ENCODE measurements at places on chromosomes 6 and 20.
A peak's percentile ranks its signal among the peaks of the same experiment; 100 is the strongest.

GRCh38 chr20:34538671-34539123, 19.8 kb upstream of the MAP1LC3A start:
- DNase-seq = peak; percentile 23

- no peak for DNase-seq
Measured at GRCh38 chr6:659716-660581, 3.0 kb upstream of the HUS1B start.

- DNase-seq = no peak
Measured at GRCh38 chr6:136521427-136521826, 28.8 kb downstream of the MAP7 start.

- no peak for DNase-seq
Measured at GRCh38 chr20:33925867-33926266, 67.8 kb upstream of the RALY start.

GRCh38 chr6:137876547-137876946, 9.5 kb downstream of the TNFAIP3 start:
- peak; percentile 34 for DNase-seq

GRCh38 chr6:169800668-169801395, 49.4 kb downstream of the ERMARD start:
- DNase-seq = no peak

GRCh38 chr6:140732991-140733390, 1358.5 kb upstream of the CITED2 start:
- DNase-seq = no peak

GRCh38 chr6:4922488-4923037, 81.3 kb downstream of the RPP40 start:
- no peak for DNase-seq

DNA sequence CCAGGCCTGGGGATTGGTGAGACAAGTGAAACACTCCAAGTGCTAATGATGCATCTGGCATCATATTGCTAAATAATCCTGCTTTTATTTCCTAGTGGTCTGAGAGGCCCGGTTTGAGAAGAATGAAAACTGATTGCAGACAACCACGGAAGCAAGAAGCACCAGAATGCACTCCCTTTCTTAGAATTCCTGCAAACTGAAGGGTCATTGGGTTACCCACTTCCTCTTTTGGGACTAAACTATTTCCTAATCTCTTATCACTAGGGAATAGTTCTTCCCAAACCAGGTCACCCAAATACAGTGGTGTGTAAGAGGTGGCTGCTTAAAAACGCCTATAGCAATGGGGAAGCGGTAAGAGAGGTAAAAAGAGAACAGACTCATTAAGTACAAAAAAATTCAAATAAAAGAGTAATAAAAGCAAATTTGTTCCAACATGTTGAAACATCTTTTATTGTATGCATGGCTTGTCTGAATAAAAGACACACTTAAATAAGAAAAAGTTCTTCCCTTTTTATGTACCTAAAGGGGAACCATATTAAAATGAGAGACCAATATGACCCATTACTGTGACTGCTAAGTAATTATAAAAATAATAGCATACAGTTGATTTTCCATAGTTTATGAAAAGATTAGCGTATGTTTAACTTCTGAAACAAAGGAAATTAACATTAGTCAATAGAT, 125.8 kb downstream of the MYB start:
- no peak for DNase-seq

DNA sequence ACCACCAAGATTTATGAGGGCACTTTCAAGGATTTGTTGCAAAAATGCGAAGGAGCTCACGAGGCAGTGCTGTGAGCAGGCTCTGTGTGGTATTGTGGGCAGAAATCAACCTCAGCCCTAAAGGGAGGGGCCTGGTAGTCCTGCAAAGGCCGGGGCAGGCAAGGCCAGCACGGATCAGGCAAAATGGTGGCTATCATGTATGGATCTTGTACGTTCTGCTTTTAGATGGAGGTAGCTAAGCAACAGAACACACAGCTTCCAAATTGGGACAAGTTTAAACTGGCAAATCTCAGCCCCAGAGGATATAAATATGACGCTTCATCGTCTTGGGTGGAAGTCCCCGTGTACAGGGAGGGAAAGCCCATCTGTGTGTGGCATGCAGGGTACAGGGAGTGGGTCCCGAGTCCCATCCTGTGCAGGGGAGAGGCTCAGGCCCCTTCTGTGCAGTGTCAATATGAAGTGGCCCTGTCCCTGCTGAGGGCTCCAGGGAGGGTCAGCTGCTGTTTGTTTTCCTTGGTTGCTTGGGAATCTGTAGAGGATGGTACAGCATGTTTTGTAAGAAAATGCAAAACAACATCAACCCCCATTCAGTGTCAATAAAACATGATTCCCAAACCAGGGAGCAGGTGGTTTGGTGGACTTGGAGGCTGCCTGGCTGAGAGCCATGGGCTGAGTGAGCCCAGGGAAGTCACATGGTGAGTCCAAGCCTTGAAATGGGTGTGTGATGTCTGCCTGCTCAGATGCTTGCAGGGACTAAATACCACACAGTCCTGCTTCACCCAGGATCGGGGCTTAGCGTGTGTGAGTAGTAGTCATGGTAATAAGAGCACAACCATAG, 113.0 kb downstream of the SYCP2 start:
- DNase-seq = no peak

- peak; percentile 49 for DNase-seq
Measured at GRCh38 chr6:111482188-111482958, 645 bp downstream of the REV3L start.

GRCh38 chr6:116533233-116533957, 12.1 kb downstream of the TRAPPC3L start:
- DNase-seq = no peak

DNA sequence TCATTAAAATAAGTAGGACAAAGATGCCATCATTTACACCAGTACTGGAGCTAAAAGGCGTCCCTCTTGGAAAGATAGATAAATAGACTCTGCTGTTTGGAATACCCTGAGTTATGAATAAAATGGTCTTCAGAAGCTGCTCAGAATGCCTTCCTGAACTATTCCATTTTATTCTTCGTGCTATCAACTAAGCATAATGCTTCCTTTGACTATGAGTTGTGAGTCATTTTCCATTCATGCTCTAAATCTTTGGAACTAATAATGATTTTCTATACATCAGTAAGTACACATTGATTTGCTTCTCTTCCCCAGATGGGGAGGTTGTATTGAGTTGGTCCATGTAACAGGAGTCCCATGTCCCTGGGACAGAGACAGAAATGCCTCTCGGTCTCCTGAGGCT, 98.3 kb upstream of the PDE7B start:
- DNase-seq = no peak

- DNase-seq = no peak
Measured at GRCh38 chr6:21163110-21163837, 430.3 kb upstream of the SOX4 start.

GRCh38 chr20:20561841-20562240, 150.6 kb downstream of the RALGAPA2 start:
- DNase-seq = no peak

DNA sequence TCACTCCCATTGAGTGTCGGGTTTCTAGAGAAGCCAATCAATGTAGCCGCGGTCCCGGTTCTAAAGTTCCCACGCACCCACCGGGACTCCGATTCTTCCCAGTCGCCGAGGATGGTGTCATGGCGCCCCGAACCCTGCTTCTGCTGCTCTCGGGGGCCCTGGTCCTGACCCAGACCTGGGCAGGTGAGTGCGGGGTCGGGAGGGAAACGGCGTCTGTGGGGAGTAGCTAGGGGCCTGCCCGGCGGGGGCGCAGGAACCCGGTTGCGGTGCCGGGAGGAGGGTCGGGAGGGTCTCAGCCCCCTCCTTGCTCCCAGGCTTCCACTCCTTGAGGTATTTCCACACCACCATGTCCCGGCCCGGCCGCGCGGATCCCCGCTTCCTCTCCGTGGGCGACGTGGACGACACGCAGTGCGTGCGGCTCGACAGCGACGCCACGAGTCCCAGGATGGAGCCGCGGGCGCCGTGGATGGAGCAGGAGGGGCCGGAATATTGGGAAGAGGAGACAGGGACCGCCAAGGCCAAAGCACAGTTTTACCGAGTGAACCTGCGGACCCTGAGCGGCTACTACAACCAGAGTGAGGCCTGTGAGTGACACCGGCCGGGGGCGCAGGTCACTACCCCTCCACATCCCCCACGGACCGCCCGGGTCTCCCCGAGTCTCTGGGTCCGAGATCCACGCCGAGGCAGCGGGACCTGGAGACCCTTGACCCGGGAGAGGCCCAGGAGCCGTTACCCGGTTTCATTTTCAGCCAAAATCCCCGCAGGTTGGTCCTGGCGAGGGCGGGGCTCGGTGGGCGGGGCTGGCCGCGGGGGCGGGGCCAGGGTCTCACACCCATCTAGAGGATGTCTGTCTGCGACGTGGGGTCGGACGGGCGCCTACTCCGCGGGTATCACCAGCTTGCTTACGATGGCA, 35.2 kb upstream of the HLA-G start:
- peak; percentile 57 for DNase-seq

GRCh38 chr6:18829272-18829870, 442.2 kb downstream of the RNF144B start:
- DNase-seq = no peak

DNA sequence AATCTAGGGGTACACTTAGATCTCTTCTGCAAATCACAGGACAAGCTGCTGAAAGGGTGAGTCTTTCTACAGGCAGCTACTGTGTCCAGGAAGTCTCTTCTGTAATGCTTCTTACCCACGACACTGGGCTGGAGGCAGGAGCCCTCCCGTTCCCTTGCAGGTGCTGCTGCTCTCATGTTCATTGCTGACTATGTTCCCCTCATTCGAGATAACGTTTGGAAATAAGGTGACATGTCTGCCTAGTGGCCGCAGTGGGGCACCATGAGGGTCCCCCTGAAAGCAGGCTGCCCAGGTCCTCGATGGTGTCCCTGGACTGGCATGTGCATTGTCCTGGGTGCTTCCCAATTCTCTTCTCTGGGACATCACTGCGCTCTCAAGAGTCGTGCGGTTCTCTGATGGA, 74.7 kb downstream of the SYNJ2 start:
- no peak for DNase-seq

GRCh38 chr6:36559011-36559793, 11.9 kb upstream of the STK38 start:
- DNase-seq = no peak

DNA sequence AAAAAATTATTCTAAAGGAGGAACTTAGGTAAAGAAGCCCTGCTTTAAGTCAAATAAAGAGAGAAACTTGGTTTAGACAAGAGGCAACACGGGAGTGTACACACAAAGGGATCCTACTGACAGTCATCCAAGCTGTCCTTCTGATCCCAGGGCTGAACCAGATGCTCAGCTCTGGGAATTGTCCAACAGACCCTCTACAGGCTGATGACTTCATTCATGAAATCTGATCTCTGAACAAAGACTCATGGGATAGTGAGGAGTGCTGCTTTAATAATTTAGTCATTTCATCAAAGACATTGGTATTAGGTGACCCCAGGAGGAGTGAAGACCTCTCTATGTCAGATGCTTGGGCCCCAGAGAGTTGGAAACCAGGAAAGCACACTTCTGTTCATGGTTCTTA, 65.6 kb upstream of the ARMH2 start:
- DNase-seq = no peak

- no peak for DNase-seq
Measured at GRCh38 chr6:169249057-169249456, 4.6 kb downstream of the THBS2 start.

DNA sequence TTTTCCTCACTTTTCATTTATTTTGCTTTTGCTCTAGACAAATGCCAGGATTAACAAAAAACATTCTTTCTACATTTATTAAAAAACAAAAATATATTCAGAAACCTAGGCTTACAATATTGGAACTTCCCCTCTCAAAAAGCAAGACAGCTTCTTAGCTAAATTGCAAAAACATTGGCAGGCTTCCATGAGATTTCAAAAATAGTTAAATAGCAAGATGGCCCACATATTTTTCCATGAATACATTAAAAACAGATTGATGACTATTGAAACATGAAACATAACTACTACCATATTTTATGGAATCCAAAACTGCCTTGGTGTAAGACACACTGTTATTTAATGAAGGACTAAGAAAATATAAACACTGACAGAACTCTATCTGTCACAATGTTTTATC, 92.0 kb downstream of the LY86 start:
- no peak for DNase-seq

- DNase-seq = no peak
Measured at GRCh38 chr6:12266571-12266970, 23.6 kb upstream of the EDN1 start.

GRCh38 chr6:122553697-122554096, 56.5 kb upstream of the PKIB start:
- DNase-seq = no peak

- DNase-seq = no peak
Measured at GRCh38 chr6:130359736-130360135, 6.1 kb upstream of the TMEM200A start.

GRCh38 chr6:145531032-145531431, 204.3 kb downstream of the EPM2A start:
- DNase-seq = no peak

DNA sequence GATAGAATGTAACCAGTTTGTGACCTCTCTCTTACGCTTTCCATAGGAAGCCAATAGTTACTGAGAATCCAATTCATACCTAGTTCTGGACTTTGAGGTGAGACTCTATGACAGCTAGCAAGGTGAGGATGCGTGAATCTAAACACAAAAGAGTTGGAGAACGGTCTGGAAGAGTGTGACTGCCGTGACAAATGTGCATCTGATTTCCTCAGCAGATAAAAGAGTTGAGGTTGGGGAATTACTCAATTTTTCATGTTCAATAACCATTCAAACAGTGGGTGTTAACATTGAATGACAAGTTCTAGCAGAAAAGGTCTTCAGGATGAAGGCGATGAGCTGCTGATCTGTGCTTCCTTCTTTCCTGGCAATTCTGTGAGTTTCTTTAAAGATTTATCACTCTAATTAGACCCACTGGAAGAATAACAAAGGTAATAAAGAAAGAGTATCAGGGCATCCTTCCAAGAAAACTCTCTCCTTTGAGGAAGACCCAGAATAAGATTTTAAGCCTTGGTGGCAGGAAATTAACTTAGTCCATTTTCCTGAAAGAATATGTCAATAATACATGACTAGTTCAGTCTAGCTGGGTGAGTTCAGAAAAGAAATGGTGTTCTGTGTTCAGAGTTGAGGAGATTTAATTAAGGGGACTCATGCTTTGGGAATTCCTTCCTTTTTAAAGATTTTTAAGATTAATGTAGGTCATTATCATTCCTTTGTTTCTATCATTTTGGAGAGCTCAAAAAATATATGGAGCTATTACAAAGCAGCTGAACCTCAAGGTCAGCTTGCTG, 24.5 kb downstream of the KIF3B start:
- no peak for DNase-seq

DNA sequence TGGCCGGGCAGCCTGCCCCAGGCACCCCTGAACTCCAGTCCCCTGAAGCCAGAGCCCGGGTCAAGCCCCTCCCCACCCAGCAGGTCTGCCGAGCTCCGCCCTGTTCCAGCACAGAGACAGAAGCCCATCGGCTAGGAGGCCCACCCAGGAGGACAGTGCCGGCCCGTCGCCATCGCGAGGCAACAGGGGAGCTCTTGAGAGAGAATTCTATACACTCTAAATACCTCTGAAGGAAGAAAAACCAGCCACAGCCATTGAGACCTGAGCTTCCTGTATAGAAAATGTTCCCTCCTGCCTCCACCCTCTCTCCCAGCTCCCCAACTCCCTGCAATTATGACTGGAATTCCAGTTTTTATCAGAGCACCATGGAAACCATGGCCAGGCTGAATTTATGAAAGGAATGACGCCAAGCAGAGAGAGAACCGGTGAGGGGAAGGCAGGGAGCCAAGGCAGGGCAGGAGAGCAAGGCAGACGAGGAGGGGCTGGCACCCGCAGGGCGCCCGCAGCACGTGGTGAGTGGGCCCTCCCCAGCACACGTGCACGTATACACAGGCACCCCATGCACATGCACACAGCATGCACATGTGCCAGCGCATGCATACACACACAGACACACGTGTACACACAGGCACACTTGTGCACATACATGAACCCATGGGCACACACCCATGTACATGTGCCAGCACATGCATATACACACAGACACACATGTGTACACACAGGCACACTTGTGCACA, 27.6 kb upstream of the MRGBP start:
- no peak for DNase-seq

Data from central memory CD4-positive, alpha-beta T cell (primary cell).